Cerebellar nuclear complex (tissue), 1 donor: ENCODE measurements at places on chromosomes 1 and 21.

DNA sequence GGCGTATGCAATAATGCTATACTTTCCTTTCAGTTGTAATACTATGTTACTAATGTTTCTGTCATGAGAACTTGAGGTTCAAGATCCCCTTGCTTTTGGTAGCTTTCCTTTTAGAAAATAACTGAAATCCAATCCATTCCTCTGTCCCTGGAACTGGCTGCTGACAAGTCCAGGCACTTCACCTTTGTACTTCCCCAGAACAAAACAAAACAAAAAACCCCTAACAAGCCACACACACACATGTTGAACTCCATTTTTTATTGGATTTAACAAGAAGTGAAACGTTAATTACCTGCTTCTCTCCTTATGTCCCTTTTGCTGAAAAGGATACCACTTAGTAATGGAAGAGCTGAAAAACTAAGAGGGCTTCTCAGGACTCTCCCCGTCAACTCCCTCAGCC is 26.1 kb upstream of the SDC3 start:
- no peak for DNase-seq

GRCh38 chr1:43620956-43621355 is 29.0 kb upstream of the KDM4A start:
- DNase-seq, result no peak

DNA sequence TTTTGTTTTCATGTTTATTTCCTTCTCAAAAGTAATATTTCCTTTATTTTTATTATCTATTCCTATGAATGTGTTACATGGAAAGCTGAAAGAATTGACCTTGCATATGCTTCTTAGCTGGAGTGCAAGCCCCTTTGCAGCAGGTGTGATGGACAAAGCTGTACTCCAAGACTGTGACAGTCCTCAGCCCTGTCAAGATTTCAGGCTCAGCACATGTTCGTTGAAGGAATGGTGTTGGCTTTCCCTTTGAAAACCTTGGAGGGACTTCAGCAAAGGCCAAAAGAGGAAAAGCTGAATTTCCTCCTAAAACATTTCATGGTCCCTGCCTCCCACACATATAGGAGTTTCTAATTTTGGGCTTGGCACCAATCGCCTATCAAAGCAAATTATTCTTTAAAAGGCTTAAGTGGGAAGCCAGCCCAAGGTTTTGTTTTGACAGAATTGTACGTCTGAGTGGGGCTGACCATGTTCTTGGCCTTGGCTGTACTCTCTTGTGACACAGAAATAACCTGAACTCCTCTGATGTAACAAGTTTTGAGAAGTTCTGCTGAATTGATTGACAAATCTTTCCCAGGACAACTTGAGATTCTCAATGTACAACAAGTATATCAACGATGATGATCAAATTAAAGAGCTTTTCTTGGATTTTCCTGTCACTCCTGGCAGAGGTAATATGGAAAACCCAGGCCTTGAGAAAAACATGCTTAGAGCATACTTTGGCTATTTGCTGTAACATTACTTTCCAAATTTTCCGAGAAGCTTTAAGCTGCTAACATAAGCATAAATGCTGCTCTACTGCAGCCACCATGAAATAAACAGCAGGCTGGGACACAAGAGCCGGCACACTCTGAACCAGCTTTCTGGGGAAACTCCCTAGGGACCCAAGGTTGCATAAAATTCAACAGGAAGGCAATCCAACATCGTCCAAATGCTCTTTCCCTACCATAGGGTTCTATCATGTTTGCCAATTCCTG is 135.7 kb upstream of the ZNF648 start:
- DNase-seq, result no peak

GRCh38 chr1:88982055-88982454 is 10.4 kb downstream of the KYAT3 start:
- no peak for DNase-seq

- DNase-seq, result no peak
Observed at GRCh38 chr1:245609354-245610150, 454.8 kb downstream of the KIF26B start.

- no peak for DNase-seq
Observed at GRCh38 chr1:180027949-180028445, 73.4 kb downstream of the CEP350 start.

DNA sequence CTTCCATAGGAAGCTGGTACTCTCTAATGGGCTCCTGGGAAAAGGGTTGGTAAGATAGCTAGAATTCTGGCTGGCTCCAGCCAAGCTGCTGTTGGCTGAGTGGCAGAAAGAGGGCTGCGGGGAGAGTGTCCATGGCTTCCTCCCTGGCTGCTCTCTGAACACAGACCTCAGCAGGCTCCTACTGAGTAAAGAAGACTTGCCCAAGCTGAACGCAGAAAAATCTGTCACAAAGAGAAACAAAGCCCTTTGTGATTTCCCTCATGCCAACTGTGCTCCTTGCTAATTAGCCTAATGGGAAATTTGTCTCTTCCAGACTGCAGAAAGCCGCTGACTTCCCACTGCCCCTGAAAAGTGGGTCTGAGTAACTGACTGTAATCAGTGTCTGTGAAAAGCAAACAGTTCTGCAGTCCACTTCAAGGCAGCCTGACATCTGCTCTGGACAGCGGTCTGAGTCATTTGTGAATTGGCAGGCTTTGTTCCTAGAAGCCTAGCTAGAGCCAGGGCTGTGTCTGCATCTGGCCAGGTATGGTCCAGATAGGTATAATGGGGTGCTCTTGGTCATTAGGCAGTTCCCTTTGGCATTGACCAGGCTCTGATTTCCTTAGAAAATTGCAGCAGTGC is 282.8 kb downstream of the ZNF648 start:
- no peak for DNase-seq

GRCh38 chr1:222521299-222522104 is 26.4 kb downstream of the HHIPL2 start:
- DNase-seq, result no peak

DNA sequence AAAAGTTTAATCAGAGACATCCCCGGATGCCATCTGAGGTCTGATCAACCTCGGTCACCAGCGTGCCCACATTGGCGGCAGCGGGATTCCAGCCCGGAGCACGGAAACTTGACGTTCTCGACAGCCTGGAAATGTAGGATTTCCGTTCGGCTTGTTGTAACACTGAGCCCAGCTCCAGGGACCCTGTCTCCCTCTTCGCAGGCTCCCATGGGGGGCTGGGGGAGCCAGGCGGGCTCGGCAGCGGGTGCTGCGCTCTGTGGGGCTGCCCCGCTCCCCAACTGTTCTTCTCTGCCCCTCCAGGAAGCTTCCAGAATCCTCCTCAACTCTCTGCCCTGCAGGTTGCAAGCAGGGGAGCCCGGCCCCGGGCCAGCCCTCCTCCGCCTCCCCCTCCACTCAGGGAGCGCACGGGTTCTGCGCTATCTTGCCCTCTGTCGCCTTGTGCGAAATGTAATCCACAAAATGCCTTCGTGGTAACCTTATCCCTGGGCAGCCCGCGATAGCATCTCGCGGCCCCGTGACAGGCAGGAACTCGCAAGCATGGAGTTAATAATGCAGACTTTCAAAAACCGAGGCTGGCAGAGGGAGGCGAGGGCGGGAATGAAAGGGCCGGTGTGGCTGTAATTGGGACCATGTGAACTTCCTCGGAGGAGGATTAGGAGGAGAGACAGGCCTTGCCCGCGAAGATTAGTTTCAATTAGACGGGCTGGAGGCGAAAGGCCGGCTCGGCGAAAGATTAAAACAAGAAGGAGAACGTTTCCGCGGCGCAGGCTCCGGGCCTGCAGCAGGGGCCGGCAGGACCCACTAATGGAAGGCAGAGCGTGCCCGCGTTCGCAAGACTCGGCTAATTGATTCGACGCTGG is 53.9 kb upstream of the TTC34 start:
- DNase-seq, result no peak

DNA sequence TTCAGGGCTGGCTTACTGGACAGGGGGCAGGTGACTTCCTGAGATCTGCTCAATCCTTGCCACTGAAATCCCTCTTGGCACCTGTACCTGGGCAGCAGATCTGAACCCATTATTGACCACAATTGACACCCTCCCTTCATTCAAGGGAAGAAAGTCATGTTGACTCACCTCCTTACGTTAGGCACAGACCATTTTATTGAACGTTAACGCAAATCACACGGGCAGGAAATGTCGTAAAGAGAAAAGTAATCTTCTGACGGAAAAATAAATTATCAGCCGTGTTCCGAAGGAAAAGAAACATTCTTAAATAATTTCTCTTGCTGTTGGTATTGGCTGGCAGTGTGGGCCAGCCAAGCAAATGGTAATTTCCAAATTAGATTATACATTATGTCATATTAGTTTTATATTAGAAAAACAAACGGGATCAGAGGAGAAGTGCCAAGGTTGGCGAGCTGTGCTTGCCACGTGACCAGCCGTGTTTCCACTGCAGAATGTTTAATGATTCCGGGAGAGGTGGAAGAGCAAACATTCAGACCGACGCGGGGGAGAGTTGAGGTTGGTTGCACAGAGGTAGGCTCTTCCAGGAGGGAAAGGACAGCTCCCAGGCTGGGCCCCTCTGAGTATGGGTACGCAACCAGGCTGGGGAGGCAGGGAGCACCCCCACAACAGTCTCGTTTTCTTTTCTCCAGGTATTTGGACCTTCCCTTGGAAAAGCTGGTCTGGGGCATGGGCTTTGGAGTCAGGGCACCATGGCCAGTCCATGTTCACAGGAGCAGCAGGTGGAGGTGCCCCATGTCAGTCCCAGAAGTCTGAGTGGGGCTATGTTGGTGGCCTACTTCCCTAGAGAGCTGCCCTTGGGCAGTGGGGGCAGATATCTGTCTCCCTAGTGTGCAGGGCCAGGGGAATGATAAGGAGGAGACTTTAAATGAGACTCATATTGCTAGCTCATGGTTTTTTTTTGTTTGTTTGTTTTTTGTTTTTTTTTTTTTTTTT is 121.1 kb downstream of the FOXD2 start:
- DNase-seq, result no peak

GRCh38 chr1:32818804-32819541 is 1.5 kb downstream of the S100PBP start:
- DNase-seq, result no peak

- DNase-seq, result peak; percentile 33
Observed at GRCh38 chr1:175857756-175858155, 114.4 kb upstream of the TNR start.

DNA sequence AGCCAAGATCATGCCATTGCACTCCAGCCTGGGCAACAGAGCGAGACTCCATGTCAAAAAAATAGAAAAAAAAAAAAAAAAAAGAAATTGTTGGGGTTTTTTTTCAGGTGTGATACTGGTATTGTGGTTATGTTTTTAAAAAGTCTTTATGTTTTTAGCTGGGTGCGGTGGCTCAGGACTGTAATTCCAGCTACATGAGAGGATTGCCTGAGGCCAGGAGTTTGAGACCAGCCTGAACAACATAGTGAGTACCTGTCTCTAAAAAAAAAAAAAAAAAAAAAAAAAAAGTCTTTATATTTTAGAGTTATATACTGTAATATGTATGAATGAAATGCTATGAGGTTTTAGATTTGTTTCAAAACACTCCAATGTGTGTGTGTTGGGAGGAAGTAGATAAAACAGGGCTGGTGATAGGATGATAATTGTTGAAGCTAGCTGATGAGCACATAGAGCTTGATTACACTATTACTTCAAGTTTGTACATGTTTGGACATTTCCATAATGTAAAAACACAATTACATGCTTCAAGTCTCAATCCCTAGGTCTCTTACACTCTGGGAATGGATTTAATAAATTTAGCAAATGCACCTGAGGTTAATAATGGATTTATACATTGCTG is 30.2 kb upstream of the ATP5PO start:
- DNase-seq, result no peak

DNA sequence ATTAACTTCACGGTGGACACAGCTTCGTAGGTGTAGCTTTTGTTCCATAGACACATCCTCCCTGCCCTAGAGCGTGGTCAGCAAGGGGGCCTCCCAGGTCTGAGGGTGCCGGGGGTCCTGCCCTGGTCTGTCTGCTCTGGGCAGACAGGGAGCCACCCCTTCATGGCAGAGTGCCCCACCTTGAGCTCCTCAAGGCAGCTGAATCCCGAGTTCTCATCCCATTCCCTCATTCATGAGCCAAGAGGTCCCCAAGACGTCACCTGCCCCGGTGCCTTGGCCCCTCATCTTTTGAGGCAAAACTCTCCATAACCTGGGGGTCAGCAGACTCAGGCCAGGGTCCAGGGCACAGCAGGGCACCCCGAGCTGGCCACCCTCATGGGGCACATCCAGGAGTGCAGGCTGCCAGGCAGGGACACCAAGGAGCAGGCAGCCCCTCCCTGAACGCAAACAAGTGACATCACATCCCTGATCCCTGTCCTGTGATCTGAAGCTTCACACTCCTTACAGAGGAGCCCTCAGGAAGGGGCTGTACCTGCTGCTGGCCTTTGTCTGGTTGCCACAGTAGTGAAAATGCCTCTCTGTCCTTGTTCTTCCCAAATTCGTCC is 23.3 kb downstream of the UBASH3A start:
- no peak for DNase-seq

GRCh38 chr1:227558732-227559262 is 4.6 kb upstream of the ZNF678 start:
- no peak for DNase-seq

GRCh38 chr1:223709598-223709997 is 2.7 kb upstream of the CAPN2 start:
- no peak for DNase-seq

- no peak for DNase-seq
Observed at GRCh38 chr1:48082271-48082962, 85.2 kb upstream of the TRABD2B start.

DNA sequence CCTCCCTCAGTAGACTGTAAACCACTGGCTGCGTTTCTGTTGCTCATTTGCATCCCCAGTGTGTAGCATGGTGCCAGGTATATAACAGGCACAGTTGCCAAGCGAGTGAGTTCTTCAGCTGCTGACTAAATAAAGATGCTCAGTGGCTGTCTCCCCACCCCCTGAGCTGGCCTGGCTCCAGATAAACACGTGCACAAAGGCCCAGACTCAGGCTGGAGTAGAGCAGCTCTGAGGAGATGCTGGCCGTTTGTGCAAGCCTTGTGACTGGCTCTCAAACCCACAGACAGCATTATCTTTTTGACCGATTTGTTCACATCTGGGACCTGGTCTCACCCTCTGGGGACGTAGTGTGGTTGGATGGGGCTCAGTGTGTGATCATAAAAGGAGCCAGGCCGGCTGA is 7.1 kb downstream of the CHRNB2 start:
- no peak for DNase-seq

- no peak for DNase-seq
Observed at GRCh38 chr1:43307458-43308158, 6.8 kb downstream of the TIE1 start.

DNA sequence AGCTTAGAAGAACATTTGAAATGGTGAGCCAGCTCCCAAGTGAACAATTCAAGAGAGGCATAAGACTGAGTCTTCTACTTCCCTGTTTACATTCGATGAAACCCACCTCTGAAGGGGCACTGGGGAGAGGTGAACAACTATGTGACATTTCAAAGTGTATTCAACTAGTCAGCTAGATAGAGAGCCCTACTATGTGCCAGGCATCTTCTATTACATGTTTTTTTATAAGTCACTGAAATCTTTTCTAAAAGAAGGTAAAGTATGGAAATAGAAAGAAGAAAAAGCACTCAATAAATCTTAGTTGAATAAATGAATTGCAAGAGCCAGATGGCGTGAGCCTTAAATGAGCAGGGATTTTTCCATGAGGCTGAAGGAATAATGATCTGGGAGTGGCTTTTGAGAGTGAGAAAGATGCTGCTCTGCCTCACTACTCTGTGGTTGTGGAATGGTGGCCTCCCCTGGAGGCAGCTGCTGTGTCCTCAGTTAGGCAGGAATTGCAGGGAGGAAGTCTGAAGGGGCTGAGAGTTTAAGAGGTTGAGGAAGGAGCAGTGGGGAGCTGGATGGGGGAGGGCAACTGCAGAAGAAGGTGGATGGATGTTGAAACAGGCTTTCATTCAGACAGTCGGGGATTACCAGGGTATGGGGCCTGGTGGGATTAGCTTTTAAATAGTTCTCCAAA is 10.4 kb upstream of the PTPRF start:
- DNase-seq, result no peak

- DNase-seq, result no peak
Observed at GRCh38 chr1:24965571-24965930, 35.5 kb upstream of the RUNX3 start.

GRCh38 chr1:4825800-4826450 is 171.5 kb downstream of the AJAP1 start:
- DNase-seq, result no peak
